K562 (cell line): ENCODE measurements at places on chromosomes 2 and 18.

GRCh38 chr2:10165861-10166675 is 43.5 kb downstream of the RRM2 start:
- DNase-seq, result no peak

GRCh38 chr2:75627902-75628504 is 18.6 kb upstream of the MRPL19 start:
- peak; percentile 79 for DNase-seq

DNA sequence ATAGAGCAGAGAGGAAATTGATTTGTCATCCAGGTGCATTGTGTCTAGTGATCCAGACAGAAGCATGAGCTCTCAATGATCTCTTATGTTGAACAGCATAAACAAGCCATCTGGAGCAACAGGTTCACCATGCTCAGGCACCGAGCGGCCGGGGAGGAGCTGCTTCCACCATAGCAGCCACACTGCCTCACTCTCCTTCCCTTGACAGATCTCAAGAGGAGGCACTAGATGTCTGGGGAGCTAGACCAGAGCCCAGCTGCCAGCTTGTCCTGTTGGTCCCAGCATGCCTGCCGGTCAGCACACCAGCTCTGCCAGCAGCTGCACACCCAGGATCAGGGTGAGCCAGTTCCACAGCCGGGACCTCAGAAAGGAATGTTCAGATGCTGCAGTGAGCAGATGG is 17.5 kb upstream of the LONRF2 start:
- DNase-seq, result no peak

DNA sequence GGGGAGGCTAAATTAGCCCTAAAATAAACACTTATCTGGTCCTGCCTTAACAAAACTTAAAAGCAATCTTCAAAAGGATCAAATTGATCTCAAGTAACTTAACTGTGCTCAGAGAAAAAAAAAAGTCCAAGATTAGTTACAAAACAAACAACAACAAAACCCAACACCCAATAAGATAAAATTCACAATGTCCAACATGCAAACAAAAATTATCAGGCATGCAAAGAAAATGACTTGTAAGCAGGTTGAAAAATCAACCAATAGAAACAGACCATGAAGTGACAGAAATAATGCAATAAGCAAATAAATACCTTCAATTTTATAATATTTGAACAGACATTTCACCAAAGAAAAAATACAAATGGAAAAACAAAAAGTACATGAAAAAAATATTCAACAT is 4.0 kb upstream of the REEP1 start:
- DNase-seq, result no peak

DNA sequence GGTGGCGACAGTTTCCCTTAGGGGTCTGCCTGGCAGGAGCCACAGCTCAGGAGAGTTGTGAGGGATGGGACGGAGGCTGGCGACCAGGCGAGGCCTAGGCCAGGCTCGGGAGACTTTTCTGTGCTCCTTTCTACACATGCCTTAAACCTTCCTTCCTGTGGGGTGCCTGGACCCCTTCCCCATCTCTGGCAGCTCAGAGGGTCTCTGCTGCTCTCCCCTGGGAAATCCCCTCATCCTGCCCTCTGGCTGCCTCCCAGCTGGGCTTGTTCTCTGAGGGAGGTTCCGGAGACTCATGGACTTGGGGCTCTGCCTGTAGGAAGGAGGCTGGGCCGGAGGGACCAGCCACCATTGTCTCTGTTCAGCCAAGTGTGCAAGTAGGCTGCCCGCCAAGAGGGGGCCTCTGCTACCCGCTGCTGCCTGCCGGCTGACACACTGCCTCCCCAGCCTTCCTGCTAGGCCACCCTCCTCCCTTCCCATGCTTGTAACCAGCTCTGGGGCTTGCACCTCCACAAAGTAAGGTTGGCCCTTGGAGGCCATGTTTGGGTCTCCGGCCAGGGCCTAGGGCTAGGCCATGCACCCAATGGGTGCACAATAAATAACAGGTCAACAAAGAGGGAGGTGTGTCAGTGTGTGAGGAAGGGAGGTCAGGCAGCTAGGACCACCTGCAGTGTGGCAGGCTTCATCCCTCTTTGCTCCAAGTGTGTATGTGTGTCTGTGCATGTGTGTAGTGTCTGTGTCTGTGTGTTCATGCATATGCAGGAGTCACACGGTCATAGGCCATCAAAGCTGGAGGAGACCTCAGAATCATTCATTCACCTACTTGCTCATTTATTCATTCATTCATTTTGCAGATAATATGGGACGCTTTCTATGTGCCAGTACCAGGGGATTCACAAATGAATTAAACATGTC is 28.8 kb downstream of the PSD4 start:
- no peak for DNase-seq

DNA sequence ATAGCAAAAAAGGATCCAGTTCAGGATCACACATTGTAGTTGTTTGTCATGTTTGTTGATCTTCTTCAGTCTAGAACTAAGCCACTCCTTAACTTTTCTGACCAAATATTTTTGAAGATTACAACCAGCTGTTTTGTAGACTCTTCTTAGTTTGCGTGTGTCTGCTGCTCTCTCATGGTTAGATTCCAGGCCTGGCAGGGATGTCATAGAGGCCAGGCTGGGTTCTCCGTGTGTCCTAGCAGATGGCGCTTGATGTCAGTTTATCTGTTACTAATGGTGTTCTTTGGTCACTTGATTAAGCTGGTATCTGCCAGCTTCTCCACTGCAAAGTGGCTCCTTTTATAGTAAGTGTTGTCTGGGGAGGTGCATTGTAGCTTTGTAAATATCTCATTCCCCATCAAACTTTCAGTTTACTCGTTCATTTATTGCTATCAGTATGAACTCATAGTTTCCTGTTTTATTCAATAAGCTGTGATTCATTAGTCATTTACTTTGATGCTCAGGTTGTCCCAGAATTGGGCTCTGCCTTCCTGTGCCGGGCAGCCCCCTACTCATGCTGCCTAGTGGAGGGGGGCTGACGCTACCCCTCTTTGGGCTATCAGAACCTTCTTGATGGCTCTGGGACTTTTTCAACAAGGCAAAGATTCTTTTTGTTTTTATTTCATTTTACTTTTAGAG is 42.1 kb downstream of the GRHL1 start:
- DNase-seq, result no peak

DNA sequence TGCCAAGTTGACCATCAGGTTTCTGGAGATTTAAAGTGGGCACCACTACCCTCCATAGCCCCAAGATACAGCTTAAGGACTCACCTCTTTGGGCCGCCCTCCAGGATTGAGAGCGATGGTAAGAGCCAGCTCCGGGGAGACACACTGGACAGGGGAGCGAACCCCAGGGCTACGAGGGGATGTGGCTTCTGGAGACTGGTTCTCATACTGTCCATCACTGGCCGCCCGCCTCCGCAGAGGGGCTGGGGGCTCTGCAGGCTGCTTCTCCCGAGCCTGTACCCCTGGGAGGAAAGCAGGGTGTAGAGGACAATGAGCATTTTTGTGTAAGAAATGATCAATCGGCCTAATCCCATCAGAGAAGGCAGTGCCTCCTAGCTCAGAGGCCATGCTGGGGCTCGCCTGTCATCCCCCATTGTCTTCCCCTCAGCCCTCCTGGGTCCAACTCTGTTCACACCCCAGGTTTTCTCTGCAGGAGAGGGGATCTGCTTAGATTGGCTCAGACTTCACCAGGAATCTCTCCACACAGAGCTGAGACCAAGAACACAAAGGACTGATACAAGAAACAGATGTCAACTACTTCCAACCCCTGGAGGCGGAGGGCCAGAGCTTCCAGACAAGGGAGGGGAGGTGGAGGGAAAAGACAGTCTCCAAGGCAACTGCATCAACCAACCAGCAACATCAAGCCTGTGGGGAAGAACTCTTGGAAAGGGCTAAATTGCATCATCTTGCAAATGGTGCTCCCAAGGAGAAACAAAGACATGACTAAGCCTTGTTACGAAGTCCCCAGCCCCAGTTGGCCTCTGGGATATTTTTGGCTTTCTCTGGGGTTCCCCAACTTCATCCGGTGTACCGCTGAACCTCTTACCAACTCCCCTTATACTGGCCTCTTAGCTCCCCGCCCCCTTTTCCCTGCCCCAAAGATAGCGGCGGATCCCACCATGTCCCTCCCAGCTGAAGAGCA is 166.6 kb downstream of the TNS1 start:
- DNase-seq, result no peak

DNA sequence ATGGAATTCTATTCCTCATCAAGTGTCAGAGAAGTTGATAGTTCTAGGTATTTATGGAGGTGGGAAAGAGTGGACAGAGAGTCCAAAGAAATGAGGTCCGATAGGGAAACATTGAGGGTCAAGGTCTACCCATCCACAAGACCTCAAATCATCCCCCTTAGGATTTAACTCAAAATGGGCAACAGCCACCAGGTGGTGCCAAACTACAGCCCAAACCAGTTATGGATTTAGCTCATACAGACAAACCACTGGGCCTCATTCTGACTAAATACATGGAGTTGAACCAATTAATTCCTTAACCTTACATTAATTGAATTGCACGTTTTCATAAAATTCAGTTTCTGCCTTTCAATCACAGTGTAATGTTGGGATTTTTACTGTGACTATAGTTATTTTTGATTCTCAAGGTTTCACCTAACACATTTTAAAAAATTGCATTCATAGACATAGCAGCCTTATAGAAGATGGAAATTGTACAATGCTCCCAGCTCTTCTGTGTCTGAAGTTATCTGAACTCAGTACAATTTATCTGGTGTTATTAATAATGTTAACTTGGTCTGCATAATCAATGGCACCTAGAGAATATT is 98.2 kb upstream of the HNMT start:
- peak; percentile 68 for DNase-seq

DNA sequence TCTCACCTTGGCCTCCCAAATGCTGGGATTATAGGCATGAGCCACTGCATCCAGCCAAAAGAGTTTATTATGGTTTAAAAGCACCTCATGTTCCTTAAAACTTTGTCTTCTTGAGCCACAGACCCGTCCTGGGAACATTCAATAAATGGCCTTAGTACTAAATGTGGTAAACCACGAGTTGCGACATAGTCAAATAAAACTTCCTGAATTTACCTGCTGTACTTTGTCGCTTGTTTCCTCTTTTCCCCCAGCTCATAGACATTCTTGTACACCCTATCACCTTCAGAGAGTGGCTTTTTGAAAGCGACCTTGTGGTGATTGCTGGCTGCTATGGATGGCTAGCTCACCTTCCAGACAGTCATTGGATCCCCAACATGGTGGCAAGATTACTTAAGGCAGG is 310.4 kb downstream of the LRRTM1 start:
- DNase-seq, result no peak

DNA sequence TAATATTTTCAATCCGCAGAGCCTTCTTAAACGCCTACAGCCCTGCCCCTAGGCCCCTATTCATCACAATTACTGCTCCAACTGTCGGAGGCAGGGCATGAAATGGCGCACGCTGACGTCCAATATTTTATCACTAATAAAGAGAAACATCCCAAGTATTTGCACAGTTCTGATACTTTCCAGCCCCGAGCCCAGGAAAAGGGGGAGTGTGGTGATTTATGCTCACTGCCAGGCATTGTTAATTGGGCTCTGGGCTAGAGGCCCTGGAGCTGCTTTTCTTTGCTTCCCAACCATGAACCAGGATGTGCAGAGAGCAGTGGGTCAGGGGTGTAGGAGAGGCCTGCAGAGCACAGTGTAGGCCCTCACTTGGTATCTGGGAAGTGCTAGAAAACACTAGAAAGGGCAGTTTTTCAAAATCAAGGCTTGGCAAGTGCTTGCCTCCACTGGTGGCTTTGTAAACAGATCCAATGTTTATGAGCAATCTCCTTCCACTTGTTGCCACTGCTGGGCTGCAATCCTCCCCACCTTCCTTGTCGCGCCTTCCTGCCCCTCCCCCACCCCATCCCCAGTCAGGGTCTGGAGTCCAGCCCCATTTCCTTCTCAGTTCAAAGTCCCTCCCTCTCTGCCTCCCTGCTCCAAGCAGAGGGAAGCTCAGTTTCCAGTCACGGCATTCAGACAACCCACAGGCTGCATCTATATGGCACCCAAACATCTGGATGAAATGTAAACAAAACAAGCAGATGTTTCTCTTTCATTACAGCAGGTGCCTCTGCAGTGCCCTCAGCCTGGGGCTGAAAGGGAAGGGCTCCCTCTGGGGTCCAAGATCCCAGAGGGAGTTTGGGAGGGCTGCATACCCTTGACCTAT is 83.9 kb upstream of the PKDCC start:
- no peak for DNase-seq

GRCh38 chr2:235195921-235196320 is 244.1 kb downstream of the SH3BP4 start:
- DNase-seq, result no peak

DNA sequence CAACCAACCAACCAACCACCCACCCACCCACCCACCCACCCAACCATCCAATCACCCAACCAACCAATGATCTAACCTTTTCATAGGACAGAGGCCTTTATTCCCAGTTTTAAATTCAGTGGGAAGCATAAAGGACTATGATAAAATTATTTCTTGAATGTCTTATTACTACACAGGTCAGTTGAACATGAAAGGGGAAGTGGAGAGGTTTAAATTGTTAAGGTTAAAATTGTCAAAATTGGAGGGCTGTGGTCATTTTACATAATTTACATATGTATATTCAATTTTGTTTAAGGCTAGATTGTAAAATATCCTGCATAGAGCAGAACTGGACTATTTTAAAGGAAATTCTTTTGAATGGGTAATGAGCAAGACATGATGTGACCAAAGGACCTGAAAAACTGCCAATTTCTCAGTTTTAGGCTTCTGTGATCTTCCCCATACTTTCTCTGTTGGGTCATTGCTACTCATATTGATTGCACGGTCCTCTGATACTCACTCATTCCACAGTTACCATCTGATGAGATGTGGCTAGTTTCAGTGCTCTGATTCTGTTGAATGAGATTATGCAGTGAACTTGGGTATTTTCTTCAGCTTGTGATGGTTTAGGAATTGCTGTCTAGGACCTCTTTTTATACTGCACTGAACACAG is 127.4 kb downstream of the PLCL1 start:
- no peak for DNase-seq

- DNase-seq, result no peak
These were observed 42.4 kb downstream of the KLF7 start for GRCh38 chr2:207123335-207123744.

- no peak for DNase-seq
These were observed 49.2 kb downstream of the CRIM1 start for GRCh38 chr2:36404754-36405153.

GRCh38 chr2:128289439-128289838 is 29.2 kb downstream of the HS6ST1 start:
- DNase-seq, result no peak

DNA sequence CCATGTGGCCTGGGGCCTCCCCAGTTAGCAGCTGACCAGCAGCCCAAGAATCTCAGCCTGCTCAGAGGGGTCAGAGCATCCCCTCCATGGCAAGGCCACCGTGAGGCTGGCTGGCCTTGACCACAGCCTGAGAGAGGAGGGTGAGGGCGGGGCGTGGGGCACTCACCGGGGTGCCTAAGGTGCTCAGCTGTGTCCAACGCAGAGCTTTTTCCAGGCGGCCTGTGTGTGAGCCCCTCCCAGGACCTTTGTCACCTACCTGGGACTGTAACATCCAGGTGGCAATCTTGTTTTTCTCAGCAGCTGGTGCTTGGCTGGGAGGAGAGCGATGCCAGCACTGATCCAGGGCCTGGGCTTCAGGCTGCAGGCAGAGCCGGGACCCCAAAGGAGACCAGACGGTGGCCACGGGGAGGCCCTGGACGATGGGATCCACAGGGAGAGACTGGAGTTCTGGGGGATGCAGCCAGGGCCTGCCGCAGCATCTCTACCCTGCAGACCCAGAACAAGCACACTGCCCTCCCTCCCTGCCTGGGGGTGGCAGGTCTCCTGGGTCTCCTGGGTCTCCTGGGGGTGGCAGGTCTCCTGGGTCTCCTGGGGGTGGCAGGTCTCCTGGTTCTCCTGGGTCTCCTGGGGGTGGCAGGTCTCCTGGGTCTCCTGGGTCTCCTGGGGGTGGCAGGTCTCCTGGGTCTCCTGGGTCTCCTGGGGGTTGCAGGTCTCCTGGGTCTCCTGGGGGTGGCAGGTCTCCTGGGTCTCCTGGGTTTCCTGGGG is 12.3 kb downstream of the SNED1 start:
- DNase-seq, result no peak
